ENCODE measurements at places on chromosomes 4 and X.

GRCh38 chr4:164509951-164510350 lies 244.0 kb upstream of the SMIM31 start:
- no peak for DNase-seq

DNA sequence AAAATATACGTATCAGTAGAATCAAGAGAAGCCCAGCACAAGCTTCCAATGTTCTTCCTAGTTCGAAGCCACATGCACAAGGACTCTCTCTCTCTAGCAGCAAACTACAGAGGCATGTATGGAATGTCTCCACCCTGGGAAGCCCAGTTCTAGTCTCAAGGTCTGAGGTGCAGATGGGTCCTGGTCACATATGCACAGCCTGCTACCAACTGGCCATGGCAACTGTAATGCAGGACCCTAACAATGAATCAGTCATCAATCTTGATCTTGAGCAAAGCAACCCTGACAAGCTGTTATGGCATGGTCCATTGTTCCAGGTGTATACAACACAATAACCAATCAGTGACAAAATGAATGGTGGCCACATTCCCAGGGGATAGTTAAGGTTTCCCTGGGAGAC lies 55.8 kb downstream of the MBNL3 start:
- DNase-seq, result no peak

- no peak for DNase-seq
Measured at GRCh38 chr4:120589787-120590186, 332.7 kb downstream of the PRDM5 start.

- DNase-seq, result no peak
Measured at GRCh38 chr4:25552580-25553271, 102.9 kb upstream of the SLC34A2 start.

DNA sequence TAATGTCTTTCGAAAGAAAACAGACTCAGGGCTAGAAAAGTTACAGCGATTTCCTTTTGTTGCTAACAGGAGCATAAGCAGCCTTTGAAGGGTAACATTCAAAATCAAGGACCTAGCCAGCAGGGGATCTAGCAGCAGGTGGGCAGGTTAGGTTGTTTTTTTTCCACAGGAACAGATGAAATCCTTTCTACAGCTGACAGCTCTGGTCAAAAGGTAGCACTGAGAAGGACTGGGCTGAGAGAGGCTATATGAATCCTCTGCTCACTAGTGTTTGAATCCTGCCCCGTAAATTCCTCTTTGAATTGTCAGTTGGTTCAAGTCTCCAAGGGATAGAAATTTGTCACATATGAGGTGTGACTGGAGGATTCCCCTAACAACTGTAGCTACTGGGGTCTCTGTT lies 188.2 kb downstream of the SH2D1A start:
- DNase-seq, result no peak

DNA sequence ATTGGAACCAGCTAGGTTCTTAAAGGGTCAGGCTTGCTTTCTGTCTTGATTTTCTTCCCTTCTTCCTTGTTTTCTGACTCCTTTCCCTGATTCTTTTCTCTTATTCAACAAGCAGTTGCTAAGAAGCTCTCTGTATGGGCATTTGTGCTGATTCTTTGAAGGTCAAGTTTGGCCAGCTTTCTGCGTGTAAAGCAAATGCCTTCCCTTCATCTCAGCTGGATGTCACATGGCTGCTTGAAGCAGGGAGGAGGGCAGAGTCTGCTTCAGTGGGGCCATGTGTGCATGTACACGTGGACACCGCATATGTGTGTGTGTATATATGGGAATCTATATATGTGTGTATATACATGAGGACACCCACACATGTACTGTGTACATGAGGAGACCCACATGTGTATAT lies 139.9 kb upstream of the ATP6AP2 start:
- no peak for DNase-seq

DNA sequence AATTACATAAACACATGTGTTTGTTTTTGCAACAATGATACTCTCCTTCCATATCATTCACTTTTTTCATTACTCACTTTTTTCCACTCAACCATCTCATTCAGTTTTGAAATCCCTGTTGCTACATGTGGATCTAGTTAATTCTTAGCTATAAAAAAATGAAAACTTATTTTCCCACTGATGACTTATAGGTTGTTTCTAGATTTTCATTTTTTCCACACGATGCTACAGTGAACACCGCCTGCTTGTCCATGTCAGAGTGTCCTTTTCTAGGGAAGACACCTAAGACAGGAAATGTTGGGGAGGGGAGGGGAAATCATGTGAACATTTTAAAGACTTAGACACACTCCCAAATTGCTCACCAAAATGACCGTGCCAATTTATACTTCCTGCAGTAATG lies 70.2 kb downstream of the SUPT20HL2 start:
- DNase-seq, result no peak

DNA sequence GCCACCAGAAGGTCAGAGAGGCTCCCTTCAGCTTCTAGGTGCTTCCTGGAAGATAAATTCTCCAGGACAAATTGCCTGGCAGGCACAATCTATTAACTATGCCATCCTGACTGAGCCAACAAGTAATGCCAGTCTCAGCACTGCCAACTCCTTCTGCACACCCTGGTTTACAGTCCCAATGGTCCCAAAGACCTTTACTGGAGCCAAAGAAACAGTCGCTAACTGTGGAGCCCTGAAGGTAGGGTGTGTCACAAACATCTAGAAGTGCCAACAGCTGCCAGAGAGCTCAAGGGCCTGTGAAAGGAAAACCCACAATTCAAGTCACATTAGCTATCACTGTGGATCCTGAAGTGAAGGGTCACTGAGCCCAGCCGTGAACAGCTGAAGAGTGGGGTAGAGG lies 34.9 kb upstream of the CITED1 start:
- DNase-seq, result no peak

DNA sequence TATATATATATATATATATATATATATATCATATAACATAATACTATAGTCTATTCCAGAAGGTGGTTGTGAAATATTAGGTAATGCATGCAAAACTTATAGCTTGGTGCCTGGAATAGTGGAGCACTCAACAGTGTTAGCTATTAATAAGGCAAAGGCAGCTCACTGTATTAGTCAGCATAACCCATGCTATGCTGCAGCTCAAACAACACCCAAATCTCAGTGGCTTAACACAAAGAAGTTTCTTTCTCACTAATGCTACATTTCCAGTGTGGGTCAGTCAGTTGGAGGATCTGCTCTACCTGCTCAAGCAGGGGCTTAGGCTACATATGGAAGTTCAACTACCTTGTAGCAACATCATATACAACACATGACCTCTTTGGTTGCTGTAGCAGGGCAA lies 5.2 kb upstream of the RPGR start:
- DNase-seq, result no peak

GRCh38 chr4:35966566-35966965 lies 277.7 kb downstream of the ARAP2 start:
- DNase-seq, result no peak

GRCh38 chr4:153409412-153409811 lies 56.7 kb upstream of the TMEM131L start:
- DNase-seq, result no peak

DNA sequence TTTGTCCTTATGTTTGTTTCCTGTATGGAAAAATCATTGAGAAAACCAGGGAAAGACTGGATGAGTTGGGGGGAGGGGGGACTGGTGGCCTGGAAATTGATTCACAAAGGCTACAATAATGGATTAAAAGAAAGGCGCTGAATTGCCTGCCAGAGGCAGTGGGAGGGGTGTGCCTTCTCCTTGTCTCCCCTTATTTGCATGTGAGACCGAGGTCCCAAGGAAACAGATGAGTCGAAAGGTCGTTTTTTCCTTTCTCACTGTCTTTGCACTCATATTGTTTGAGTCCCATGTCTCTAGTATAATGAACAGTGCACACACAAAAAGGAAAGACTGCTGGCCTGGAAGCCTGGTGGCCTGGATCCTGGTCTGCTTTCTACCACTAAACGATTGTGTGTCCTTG lies 86.6 kb upstream of the ZDHHC15 start:
- DNase-seq, result no peak

- no peak for DNase-seq
Measured at GRCh38 chrX:11352296-11352741, 59.1 kb downstream of the AMELX start.

GRCh38 chrX:19577181-19577810 lies 62.0 kb upstream of the MAP3K15 start:
- no peak for DNase-seq

- DNase-seq, result no peak
Measured at GRCh38 chr4:120447774-120448173, 381.1 kb upstream of the MAD2L1 start.

GRCh38 chrX:39443240-39443639 lies 642.0 kb downstream of the MID1IP1 start:
- DNase-seq, result no peak

- no peak for DNase-seq
Measured at GRCh38 chrX:154486052-154486395, 391 bp downstream of the UBL4A start.

DNA sequence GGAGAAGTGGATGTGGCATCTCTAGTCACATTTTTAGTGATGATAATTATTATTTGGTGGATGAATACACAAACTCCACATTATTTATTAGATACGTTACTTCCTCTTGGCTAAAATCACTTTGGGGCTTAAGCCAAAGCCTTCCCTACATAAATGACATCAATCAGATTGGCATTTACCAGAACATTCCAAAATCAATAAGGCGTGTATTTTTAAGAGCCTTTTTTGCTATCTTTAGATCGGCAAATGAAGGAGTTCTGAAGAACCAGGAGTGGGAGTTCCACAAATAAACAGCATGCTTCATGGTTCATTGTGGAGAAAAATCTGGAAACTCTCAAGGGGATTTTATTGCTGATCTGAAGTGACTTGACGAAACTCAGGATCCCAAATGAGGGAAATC lies 89.7 kb downstream of the AMELX start:
- no peak for DNase-seq

- DNase-seq, result no peak
Measured at GRCh38 chrX:71669492-71669891, 2.1 kb downstream of the LOC101059915 start.

DNA sequence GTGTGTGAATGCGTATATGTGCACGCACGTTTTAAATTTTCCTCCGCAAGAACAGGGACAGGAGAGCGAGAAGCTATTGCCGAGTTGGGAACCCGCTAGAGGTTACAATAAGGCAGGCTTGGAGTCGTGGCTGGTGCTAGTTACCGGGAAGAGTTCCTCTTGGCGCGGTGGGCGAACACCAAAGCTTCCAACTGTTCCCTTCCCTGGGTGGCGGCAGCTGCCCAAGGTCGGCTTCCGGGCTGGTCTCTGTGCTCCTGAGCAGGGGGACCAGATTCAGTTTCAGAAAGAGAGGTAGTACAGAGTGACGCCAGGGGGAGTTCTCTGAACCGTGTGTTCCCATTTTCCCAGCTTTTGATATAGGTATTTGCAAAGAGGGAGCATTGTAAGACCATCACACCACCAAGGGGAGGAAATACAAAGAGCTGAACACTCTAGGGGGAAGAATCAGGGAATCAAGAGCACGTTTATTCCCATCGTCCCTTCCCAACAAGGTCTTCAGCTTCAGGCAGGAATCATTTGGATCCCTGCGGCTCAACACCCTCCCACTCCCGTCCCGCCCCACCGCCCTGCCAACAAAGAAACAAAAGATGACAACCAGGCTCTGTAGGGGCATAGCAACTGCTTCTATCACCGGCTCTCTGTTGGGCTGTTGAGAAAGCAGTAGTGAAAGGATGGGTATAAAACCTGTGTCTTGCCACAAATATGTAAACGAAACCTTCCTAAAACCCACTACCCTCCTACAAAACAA lies 113.6 kb upstream of the TEX13C start:
- DNase-seq, result no peak

DNA sequence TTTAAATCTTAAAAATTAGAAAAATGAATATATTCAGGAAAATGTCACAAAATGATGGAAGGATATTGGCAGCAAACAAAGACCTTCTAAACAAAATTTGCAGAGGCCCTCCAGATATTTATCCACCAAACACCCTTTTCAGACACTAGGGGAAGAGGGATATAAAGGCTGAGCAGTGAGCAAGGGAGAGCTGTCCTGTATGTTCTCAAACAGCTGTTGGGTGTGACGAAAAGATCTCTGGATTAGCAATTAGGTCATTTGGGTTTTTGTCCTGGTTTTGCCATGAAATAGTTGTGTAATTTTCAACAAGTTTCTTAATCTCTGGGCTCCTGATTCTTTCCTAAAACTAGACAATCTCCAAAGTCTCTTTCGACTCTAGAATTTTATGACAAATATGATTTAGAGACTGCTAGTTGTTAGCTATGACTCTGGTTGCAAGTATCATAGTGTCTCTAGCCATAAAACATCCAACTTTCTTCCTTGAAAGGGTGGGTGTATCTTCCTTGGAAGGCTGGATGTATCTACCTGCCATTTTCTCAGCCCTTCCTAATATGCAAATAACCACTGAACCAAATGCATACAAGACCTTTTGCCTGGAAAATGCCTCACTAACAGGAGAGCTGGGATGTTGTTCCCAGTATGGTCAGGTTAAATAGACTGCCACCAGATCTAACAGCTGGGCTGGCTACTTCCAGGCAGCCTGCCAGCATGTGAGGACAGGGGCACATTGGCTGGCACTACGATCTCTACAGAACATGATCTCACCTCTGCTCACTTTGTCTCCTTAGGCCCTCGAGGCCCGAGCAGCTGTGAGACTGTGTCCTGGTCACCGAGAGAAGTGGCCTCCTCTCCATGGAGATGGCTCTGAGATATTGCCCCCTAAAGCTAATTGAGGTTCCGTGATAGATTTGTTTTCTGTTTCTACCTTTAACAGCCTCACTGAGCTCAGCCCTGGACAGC lies 225.5 kb upstream of the JADE1 start:
- DNase-seq, result no peak

GRCh38 chr4:1219566-1219950 lies 29.4 kb downstream of the CTBP1 start:
- DNase-seq, result no peak

DNA sequence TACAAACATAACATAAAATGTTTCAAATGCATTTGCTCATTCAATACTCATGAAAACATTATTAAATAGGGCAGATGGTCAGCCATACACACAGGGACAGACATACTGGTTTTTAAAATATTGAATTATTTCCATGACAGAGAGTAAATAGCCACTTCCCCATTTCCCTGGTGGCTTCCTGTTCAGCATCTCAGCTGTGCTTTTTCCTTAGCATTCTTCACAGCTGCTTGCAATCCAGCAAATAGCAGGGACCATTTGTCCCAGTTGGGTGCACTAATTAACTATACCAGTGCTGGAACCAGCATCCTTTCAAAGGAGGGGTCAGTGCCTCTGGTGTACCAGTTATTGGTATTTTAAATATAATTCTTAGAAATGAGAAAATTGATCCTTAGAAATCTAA lies 964.7 kb downstream of the RAB28 start:
- DNase-seq, result no peak

- no peak for DNase-seq
Measured at GRCh38 chr4:80309294-80310004, 26.1 kb upstream of the CFAP299 start.

GRCh38 chrX:131305926-131306325 lies 16.8 kb upstream of the IGSF1 start:
- DNase-seq, result no peak

DNA sequence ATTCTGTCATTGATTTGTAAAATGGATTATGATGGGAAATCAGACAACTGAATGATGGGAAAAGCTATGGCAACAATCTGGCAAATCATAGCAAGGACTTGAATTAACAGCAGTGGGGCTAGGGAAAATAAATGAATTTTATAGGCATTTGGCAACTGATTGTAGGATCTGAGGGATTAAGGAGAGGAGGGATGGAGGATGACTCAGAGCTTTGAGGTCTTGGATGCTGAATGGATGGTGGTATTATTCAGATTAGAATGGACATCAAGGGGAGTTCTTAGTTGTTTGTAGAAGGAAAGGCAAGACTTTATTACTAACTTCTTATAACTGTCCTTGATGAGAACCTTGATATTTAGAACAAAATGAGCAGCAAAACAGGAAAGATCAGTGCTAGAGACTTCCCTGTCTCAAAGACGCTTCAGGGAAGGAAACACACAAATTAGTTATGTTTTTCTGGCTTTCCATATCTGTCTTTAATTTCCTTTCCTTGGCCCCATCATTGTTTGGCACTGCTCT lies 51.4 kb upstream of the HHIP start:
- DNase-seq, result no peak

Measured in stimulated activated CD8-positive, alpha-beta memory T cell treated with anti-CD3 and anti-CD28 coated beads, Interleukin-12 subunit alpha, Interleukin-12 subunit beta, amount 100 ng/mL, for 1 hour (primary cell).